ENCODE measurements at places on chromosomes 1 and 21.

GRCh38 chr1:230326971-230327891 is 98.9 kb downstream of the PGBD5 start:
- no peak for DNase-seq

GRCh38 chr1:212491454-212491853 is 58.7 kb downstream of the NENF start:
- DNase-seq = no peak

DNA sequence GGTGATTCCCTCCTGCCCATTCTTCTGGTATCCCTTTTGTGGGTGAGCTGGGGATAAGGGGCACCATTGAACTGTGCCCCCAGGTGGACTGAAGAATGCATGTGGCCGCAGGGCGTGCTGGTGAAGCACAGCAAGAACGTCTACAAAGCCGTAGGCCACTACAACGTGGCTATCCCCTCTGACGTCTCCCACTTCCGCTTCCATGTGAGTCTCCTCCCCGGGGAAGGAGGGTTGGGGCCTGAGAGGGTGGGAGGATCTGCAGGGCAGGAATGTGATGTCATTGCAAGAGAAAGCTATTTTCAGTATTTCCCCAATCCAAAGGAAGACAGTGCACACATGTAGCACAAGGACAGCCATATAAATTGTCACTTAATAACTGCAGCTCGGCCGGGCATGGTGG is 7.5 kb upstream of the KPNA6 start:
- DNase-seq = no peak

DNA sequence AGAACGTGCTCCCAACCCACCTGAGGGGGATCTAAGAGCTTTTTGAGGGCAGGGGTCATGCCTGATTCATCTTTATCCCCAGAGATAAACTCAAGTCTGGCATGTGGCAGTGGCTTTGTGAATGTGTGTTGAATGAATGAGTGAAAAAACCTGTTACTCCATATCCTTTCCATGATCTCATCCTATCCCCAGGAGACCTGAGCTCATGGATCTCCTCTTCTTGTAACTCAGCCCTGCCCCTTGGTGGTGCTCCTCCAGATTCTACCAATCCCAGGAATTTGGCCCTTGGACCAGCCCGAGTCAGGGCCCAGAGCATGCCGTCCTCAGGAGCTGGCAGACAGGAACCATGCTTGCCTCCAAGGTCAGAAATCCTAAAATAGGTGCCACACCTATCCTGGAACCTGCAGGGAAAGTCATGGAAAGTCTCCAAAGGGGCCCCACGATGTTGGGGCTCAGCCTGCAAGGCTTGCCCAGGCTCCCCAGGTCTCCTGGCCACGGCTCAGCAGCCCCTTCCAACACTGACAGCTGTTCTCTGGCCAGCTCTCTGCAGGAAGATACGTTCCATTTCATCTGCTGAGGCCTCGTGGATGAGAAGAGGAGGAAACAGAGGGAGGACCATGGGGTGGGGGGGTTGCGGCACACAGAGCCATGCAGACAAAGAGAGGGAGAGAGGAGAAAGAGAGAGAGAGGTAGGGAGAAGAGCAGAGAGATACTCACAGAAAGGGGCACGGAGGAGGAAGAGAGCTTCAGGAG is 214.6 kb downstream of the TRABD2B start:
- no peak for DNase-seq

- DNase-seq = no peak
These were observed 140.2 kb downstream of the MIS18A start for GRCh38 chr21:32138658-32139057.

DNA sequence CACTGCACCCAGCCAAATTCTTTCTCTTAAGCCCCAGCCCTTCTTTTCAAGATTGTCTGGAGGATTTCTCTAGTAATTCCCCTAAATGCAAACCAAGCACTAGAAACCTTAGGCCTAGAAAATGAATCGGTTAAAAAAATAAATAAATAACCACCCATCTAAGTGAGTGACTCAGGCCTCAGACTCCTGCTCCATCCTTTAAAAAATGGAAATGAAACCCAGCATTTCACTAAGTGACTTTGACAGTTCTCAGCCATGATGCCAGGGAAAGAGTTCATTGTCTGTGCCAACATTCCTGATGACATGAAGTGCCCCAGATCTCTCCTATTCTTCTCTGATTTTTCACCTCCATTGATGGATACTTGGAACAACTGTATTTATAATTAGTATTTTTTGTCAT is 415.2 kb upstream of the DAB1 start:
- no peak for DNase-seq

- DNase-seq = no peak
These were observed 469.8 kb downstream of the USP25 start for GRCh38 chr21:16199539-16199938.

GRCh38 chr1:202005958-202006357 is 4.4 kb upstream of the ELF3 start:
- DNase-seq = no peak

- DNase-seq = no peak
These were observed 4.7 kb downstream of the GPR3 start for GRCh38 chr1:27397110-27397509.

DNA sequence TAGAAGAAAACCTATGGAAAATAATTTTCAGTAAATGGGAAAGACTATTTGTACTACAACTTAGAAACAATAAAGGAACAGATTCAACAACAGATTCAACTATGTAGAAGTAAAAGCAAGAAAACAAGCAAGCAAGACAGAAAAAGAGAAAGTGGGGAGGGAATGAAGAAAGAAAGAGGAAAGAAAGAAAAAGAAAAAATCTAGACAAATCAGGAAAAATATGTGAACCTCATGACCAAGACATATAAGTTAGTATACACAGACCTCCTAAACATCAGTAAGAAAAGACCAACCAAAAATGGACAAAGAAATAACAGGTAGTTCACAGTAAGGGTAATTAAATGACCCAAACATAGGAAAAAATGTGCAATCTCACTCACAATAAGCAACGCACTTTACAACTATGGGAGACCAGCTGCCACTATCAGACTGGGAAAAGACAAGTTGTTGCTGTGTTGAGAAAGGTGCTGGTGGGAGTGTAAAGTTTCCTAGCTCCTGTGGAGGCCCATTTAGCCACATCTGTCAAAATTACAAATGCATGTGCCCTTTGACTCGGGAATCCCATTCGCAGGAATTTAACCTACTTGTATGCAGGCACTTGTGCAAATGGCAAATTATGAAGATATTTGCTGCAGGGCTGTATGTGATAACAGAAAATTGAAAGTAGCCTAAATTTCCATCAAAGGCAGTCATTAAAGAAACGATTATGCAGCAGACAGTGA is 13.9 kb upstream of the MAP3K21 start:
- DNase-seq = no peak

DNA sequence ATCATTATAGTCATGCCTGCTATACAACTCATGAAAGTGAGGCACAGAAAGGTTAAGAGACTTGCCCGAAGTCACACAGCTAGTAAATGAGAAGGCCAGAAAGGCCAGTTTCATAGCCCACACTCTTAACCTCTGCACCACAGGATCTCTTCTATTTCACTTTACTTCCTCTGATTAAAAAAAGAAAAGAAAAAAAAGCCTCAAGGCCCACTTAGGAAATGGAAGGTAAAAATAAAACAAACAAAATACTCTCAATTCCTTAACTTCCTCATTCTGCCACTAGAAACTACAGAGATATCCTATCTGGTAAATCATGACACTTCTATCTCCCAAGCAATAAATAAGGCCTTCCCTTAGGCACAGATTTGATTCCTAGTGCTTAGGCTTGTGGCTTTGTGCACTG is 7.6 kb upstream of the ENAH start:
- DNase-seq = no peak

GRCh38 chr1:2049718-2050431 is at the start of gene PRKCZ:
Gene PRKCZ (plus strand): TSS chr1:2050411. CDS start chr1:2050631, 220 bp downstream.
- DNase-seq = peak; percentile 92

- no peak for DNase-seq
These were observed 29.8 kb downstream of the RBM11 start for GRCh38 chr21:14245711-14246110.

DNA sequence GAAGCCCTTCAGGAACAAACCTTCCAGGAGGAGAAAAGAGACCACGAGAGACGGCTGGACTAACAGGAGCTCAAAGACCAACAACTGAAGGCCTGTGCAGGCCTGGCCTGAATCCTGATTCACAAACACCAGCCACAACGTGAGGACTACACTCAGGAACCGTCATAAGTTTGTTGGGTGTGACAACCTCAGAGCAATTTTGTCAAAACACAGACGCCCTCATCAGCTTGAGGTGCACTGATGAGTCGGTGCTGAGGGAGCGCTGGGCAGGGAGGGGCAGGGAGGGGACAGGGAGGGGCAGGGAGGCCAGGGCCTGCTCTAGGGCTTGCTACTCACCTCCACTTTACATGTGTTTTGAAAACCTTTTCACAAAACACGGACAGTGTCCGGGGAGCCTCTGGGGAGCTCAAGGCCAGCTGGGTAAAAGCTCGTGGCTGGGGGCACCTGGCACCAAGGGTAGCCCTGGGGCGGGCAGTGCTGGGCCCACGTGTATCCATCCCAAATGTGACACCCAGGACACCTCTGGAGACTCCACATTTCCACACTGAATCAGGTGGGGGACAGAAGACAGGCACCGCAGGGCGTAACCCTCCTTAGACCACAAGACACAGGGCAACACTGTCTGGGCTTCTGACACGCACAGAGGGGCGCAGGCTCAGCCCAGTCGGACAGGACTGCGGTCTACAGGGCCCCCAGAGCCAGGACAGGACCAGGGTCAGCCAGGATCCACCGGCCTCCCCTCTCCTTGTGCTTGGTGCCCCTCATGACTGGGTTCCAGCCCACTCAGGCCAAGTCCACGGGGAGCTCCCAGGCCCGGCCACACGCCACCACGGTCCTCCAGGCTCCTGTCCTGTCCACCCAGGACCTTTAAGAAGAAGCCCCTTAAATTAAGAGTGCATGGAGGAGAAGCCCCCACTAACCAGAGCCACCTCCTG is 16.5 kb downstream of the LSS start:
- DNase-seq = no peak

DNA sequence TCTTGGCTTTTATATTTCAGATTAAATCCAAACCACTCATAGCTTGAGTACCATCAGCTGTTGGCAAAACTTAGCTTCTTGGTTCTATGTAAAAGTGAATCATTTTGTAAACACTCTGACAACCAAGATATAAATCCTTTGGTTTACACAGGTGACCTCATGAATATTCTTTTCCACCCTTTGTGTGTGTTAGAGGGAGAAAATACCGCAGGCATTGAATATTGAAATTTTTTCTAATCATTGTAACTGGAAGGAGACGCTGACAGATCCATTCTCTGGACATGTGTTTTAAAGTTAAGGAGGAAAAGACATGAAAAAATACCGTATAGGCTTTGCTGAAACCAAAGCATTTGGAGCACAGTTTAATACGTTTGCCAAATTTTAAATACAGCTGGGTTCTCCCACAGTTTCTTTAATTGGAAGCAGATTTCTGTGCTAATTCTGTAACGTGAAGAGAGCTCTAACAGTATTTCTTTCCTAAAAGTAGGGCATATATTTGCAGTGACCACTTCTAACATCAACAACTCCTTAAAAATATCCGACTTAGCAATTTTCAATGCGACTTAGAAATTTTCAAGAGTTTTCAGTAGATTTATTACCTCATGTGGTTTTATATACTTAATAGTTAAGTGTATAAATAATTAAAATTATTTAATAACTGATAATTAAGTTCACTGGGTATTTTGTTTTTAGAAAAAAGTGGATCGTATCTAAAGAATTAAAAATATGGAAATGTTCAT is 388.2 kb downstream of the USP25 start:
- no peak for DNase-seq

- no peak for DNase-seq
These were observed 21.5 kb downstream of the DHCR24 start for GRCh38 chr1:54865238-54866073.

GRCh38 chr1:7915826-7916500 is 24.7 kb downstream of the TNFRSF9 start:
- no peak for DNase-seq

DNA sequence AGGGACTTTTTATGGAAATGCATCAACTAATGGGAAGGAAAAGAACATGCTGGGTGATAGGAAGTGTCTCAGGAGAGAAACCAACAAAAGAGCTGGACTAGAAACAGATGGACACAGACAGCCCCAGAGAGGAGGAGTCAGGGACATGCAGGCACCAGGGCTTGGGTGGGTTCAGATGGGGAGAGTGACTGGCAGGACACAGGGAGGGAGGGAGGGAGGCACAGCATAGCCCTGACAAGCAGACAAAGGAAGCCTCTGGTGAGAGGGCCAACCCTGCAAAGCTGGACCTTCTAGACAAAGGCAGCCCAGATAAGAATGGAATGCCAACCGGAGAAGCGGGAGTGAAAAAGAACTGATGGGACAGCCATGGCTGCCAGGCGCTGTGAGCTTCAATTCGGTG is 568.8 kb downstream of the AJAP1 start:
- DNase-seq = no peak

DNA sequence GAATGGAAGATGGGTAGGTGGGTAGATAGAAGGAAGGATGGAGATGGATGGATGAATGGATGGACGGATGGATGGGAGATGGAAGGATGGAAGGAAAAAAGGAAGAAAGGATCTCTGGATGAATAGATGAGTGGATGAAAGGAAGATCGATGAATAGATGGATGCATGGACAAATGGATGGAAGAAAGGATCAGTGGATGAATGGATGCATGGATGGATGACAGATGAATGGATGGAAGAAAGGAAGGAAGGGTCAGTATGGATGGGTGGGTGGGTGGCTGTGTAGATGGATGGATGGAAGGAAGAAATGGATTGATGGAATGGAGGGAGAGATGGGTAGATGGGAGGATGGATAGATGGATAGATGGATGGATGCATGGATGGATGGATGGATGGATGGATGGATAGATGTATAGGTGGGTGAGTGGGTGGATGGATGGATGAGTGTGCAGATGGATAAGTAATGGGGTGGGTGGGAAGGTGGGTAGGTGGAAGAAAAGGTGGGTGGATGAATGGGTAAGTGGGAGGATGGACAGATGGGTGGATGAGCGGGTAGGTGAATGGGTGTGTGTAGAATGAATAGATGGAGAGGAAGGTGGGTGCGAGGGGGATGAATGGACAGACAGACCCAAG is 14.6 kb downstream of the KIF17 start:
- DNase-seq = no peak

- DNase-seq = no peak
These were observed 212.0 kb upstream of the RRP15 start for GRCh38 chr1:218073062-218073461.

All from stimulated activated CD4-positive, alpha-beta T cell treated with anti-CD3 and anti-CD28 coated beads, TNF-alpha, amount 100 ng/mL, for 4 hours (primary cell).